AG09319 (cell line): ENCODE measurements at places on chromosomes 3 and 15.

DNA sequence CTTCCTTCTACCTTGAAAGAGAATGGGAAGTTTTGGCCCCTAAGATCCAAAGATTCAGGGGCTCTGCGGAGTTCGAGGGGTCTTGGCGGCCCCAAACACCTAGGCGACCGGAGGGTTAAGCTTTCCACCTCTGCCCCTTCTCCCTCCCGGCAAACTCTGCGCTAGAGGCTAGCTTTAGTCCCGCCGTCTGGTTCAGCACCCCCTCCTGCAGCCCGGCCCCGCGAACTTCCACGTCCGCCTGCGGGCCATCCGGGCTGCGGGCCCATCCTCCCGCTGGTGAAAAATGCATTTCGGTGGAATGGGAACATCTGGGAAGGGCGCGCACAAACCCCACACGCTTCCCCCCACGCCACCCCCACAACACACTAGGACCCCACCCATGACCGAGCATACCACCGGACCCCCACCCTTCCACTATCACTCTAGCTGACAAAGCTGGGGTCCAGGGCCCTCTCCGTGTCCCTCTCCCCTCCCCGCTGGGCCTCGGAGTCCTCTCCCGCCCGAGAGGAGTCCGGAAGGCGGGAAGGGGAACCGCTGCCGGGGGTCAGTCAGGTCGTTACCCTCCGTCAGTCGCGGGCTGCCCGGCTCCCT, 1.0 kb downstream of the SHOX2 start:
- DNase-seq: peak; percentile 22

DNA sequence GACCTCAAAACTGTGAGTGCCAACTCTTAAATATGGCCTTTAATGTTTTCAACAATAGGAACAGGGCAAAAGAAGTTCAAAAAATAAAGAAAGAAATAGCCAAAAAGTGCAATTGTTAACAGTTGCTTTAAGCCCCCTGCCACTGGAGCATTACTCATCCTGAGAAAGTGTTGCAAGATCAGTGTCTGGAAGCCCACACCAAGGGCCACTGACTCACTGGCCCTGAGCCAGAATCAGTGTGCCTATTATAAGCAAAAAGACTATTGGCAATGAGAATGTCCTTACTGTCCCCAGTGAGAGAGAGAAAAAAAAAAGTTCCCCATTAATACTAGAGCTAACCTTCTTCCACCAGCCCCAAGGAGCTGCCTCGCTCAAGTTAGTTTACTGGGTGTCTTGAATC, 480.1 kb upstream of the ZNF385D start:
- DNase-seq: no peak

DNA sequence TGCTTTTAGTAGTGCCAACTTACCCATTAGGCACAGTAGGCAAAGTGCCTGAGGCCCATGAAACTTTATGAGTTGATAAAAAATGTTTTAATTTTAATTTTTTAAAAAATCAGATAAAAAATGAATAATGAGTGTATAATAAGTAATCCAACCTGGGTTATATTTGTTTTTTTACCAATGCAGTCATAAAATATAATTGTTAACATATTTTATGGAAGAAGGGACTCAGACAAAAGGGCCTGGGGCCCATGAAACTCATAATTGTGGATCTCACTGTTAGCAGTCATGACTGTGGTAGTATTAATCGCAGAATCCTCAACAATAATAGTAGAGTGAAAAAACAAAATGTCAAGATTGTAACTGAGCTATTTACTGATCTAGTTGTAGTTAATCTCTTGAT, 16.8 kb upstream of the TNFSF10 start:
- DNase-seq: no peak

DNA sequence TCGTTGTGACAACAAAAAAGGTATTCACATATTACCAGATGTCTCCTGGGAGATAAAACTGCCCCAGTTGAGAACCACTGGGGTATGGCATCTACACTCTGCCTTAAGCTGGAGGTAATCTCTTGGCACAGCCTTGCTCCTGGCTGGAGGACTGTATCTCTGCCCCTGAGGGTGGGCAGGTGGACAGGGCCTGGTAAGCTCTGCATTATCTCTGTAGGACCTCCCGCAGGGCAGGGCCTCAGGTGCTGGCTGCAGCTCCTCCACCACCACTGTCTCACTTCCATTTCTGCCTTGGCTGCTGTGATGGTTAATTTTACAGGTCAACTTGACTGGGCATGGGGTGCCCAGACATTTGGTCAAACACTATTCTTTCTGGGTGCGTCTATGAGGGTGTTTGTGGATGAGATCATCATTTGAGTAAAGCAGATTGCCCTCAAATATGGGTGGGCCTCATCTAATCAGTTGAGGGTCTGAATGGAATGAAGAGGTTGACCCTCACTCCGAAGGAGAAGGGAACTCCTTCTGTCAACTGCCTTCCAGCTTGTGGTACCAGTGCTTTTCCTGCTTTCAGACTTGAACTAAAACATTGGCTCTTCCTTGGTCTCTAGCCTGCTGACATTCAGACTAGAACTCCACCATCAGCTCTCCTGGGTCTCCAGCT, 9.8 kb upstream of the RHCG start:
- DNase-seq: no peak

DNA sequence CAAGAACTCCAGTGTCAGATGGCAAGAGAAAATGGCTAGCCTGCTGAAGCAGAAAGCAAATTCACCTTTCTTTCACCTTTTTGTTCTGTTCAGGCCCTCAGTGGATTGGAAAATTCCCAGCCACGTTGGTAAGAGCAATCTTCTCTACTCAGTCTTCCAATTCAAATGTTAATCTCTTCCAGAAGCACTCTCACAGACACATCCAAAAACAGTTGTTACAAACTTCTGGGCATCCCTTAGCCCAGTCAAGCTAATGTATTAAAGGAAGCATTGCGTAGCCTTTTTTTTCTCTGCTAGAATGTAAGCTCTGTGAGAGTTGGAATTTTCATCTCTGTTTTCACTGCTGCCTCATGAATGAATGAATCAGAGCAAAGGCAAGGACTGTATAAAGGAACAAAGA, 109.2 kb upstream of the ROBO2 start:
- no peak for DNase-seq

DNA sequence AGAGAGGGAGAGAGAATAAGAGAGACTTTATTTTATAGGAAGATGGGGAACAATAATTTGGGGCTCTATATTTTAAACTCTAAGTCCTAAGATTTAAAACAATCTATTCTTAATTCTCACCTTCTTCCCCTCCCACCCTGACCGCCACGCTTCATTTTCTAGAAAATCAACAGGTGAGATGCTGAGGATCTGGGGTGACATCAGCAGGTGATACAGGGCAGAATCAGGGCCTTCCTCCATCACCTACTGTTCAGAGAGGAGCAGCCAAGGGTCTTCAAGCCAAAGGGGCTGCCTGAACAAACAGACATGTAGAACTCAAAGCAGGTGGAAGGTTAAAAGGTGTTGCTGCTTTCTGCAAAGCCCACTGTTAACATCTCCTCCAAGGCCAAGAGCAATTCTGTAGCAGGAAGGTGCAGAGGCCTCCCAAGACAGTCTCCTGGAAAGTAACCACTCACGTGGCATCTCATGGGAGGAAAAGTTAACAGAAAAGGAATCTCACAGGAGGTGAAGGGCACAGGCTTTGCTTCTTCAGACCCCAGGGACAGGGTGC, 183.6 kb upstream of the TLE3 start:
- no peak for DNase-seq

GRCh38 chr3:56884387-56884786, 82.6 kb upstream of the ARHGEF3 start:
- no peak for DNase-seq

DNA sequence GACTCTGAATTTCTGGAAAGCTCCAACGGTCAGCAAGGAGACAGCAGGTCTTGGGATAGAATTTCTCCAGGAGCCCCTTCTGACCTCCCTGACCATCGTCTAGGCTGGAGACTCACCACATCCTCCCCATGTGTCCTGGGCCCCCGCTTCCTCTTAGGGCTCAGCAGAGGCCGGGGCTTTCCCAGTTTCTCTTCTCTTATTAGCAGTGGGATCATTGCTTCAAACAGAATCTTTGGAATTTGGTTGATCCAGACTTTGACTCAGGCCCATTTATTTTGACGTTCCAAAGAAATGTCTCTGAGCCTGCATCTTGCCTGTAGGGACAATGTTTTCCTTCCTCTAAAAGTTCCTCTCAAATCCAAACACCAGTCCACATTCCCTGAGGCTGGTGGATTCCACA, 38.4 kb upstream of the SLC6A6 start:
- DNase-seq: no peak

GRCh38 chr3:34483311-34483887, 685.0 kb downstream of the PDCD6IP start:
- no peak for DNase-seq

GRCh38 chr15:87959080-87959479, 297.5 kb downstream of the NTRK3 start:
- no peak for DNase-seq

- no peak for DNase-seq
These were observed 44.8 kb downstream of the SERPINI1 start for GRCh38 chr3:167780214-167780883.

- no peak for DNase-seq
These were observed 498.2 kb downstream of the PYDC2 start for GRCh38 chr3:191958980-191959671.

- no peak for DNase-seq
These were observed 12.3 kb downstream of the FBXL22 start for GRCh38 chr15:63609448-63609847.

- no peak for DNase-seq
These were observed 105.3 kb downstream of the CTNNB1 start for GRCh38 chr3:41304593-41304992.

GRCh38 chr3:150172356-150172755, 201.7 kb upstream of the PFN2 start:
- no peak for DNase-seq

DNA sequence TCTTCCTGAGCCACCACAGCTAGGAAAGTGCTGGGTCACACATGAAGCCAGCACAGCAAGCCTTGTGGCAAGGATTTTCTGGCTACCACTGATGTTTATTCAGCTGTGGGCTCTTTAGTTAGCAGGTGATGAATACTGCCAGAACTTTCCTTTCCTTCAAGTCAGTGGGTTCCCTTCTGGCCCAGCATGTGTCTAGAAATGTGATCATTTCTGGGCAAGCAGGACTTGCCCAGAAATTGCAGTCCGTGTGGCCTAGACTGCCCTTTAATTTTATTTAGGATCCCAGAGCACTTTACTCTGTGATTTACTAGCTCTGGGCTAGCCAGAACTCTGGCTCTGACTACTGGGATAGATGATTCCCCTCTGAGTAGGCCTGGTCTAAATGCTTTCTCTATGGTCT, 397.5 kb downstream of the ZIC4 start:
- no peak for DNase-seq

GRCh38 chr3:58333206-58334012, 717 bp downstream of the PXK start:
- DNase-seq: no peak

DNA sequence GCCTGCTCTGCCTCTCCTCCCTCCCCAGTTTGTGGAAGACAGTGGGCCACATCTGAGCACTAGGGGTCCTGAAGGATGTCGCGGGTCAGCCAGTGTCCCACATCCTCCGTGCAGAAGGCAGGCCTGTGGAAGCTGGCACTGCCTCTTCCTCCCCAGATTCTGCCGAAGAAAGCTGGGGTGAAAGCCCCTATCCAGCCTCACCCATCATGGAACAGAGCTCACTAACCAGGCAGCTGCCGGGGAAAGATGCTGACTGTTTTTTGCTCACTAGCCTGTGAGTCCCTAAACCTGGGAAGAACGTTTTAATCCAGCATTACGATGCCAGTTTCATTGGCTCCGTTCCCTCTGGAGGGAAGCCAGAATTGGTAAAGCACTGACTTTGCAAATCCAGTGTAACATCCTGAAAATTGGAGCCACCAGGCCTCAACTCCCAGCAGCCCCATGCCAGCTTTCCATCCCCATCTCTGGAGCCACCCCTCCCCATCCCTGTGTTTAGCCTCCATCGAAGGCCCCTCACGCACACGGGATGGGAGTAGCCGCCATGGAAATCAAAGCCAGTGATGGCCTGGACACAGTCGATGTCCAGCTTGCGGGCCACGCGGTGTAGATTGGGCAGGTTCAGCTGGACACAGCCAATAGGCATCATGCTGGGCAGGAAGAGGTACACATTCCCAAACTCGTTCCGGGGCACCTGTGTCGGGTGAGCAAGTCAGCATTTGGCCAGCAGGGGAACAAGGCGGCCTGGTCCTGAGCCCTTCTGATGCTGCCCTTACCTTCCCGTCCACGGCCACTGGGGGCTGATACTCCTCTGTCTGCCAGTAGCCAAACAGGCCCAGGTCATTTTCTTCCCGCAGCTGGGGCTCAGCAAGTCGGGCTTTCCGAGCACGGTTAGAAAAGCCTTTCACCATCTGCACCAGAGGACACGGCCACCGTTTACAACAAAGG, 23.5 kb downstream of the TMEM43 start:
- DNase-seq: no peak

- no peak for DNase-seq
These were observed 64.5 kb downstream of the MITF start for GRCh38 chr3:69803681-69804270.

GRCh38 chr3:69338911-69339310, 47.0 kb downstream of the FRMD4B start:
- no peak for DNase-seq

GRCh38 chr15:68205954-68206539, 915 bp upstream of the CALML4 start:
- no peak for DNase-seq

DNA sequence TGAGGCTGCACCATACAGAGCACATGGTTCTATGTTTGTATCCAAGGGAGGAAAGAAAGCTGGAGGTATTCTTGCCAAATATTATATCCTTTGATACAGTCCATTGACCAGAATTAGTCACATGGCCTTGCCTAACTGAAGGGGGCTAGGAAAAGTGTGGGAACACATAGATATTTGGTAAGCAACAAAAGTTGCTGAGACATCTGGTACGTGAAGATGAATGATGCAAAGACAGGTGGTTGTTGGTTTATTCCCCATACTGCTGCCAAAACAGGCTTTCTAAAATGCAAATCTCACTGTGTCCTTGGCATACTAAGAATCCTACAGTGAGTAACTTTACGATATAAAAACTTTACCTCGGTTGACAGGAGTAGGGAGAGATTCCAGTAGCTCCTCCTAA, 162.2 kb downstream of the VGLL3 start:
- no peak for DNase-seq

DNA sequence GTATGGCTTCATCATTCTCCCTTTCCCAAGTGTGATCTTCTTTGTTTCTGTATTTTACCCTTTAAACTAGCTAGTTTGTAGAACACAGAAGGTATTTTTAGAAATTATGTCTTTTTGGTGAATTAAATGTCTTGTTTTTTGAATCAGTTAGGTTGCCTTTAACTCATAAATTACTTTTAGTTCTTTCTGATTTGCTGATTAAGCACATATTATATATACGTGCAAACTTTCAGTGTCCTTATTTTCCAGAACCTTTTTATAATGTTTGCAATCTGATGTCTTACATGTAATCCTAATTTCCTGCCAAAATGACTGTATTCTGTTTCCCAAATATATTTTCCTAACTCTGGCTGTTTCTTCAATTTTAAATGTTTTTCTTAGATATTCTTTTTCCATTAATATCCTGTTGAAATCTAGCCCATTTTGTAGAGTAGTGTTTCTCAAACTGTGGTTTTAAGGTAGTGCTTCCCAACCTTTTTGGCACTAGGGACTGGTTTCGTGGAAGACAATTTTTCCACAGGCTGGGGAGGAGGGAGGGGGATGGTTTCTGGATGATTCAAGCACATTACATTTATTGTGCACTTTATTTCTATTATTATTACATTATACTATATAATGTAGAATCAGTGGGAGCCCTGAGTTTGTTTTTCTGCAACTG, 51.8 kb downstream of the CHD2 start:
- no peak for DNase-seq
